ENCODE measurements at places on chromosomes 1 and 21.

- no peak for DNase-seq
These were observed 508.0 kb downstream of the OMA1 start for GRCh38 chr1:58038574-58038973.

- DNase-seq: no peak
These were observed 102.8 kb downstream of the CDC7 start for GRCh38 chr1:91603409-91603808.

DNA sequence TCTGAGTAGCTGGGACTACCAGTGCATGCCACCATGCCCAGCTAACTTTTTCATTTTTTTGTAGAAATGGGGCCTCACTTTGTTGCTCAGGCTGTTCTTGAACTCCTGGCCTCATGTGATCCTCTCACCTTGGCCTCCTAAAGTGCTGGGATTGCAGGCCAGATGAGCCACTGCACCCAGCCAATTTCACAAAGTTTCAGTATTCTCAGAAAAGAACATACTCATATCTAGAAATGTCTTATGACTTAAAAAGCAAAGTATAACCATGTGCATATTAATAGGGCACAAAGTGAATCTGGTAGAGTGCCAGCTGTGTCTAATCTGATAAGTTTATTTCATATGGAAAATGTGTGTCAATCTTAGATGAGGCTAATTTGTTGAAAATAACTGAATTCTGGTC lies 87.5 kb upstream of the CACYBP start:
- DNase-seq: no peak

DNA sequence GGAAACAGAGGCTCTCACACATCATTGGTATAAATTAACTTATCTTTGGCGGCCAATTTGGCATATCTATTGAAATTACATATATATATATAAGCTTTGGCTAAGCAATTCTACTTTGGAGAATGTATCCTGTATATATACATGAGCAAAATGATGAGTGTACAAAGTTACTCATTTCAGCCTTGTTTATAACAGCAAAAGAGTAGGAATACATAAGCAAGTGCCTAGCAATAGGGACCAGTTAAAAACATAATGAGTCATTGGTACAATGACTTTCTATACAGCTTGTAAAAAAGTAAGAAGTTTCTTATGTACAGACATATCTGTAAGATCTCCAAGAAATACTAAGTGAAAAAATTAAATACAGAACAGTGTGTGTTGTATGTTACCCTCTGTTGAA lies 190.8 kb downstream of the LTN1 start:
- no peak for DNase-seq

DNA sequence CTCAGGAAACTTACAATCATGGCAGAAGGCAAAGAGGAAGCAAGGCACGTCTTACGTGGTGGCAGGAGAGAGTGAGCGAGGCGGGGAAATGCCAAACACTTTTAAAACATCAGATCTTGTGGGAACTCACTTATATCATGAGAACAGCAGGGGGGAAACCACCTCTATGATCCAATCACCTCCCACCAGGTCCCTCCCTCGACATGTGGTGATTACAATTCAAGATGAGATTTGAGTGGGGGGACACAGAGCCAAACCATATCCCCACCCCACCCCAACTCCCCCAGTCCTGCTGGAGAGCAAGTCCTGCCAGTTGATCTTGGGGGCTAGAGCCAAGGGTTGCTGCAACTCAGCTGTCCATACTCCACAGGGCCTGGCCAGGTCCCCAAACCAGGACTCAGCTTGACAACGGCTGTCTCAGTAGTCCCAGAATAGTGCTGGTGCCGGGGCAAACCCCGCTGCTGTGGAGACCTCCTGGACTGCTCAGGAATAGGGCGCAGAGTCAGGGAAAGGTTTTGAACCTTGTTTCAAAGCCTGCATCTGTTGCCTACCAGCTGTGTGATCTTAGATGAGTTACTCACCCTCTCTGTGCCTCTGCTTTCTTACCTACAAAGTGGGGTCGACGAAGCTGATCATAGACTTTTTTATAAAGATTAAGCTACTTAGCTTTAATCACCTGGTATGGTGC lies 79.5 kb downstream of the STUM start:
- DNase-seq: no peak

GRCh38 chr1:40769815-40770214 lies 13.8 kb upstream of the KCNQ4 start:
- DNase-seq: no peak

DNA sequence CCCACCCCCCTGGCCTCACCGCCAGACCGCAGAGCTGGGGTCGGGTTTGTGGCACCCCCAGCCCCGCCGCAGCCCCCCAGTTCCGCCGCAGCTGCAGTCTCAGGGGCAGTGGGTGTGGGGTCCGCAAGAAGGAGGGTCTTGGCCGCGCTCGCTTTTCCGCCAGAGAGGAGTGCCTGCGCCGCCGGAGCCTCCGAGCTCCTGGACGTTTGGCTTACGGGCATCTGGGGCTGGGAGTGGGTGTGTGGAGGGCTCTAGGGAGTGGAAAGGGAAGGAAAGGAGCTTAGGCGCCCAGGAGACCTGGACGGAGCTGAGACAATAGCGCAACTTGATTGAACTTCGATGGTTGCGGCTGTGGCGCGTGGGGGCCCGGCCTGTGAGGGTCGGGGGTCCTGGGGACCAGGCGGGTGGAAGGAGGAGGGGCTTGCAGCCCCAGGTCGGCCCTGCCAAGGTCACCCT lies 88.8 kb upstream of the IPO9 start:
- no peak for DNase-seq

- DNase-seq: no peak
These were observed 28.3 kb downstream of the GPR157 start for GRCh38 chr1:9100471-9101043.

- DNase-seq: no peak
These were observed 185.6 kb upstream of the RUNX1 start for GRCh38 chr21:35234725-35235124.

GRCh38 chr21:16378525-16378924 lies 648.7 kb downstream of the USP25 start:
- DNase-seq: no peak

DNA sequence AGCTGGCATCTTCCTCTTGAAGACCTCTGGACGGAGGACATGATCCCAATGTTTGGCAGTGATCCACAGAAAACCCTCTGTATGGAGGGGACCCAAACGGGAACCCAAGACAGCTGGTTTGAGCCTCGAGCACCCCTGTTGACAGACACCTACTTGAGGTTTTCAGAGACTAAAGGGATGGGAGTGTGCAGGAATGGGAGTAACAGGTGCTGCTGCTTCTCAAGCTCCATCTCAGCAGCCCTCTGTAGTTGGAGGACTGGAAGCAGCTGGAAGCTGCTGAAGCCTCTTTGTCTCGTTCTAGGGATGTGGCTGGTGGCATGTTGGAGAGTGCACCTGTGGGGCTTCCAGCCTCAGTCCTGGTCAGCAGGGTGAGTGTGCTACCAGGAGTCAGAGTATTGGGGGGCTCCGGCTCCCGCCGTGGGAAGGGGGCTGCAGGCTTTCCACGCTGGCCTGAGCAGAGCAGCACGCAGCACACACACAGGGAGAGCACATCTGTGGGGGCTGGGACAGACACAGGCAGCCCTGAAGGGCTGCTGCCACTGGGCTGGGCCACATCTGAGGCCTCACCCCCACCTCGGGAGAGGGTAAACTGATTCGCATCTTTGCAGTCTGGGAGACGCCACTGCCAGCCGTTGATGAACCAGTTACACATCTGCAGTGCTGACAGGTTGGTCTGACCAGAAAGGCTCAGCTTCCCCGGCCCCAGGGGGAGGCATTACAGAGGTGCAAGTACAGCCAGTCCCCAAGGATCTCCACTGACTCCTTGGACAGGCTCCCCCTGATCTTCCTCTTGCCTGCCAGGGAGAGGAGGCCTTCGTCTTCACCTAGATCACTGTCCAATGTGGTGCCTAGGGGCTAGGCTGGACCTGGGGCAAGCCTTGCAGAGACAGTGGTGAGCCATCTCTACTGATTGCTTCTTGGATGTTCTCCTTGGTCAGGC lies 56.6 kb downstream of the ADSS2 start:
- no peak for DNase-seq

DNA sequence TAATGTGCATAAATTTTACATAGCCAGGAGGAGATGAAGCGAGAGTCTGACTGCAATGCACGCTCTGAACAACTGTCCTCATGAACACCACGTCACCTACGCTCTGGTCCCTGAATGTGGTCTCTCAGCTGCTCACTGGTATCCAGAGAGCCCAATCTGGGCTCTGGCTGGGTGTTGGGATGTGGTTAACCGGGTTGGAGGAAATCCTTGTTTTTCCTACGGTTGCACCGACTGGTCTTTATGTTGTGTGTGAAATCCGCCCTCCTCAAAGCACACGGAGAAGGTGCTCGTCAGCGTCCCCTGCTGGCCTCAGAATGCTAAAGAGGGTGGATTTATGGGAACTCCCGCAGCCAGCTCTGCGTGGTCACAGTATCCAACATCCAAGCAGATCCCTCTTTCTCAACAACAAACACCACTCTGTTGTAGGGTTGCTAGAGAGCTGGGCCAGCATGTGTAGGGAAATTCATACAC lies 51.8 kb upstream of the FAM89A start:
- no peak for DNase-seq

- no peak for DNase-seq
These were observed 15.7 kb downstream of the ATP1A4 start for GRCh38 chr1:160167056-160167455.

DNA sequence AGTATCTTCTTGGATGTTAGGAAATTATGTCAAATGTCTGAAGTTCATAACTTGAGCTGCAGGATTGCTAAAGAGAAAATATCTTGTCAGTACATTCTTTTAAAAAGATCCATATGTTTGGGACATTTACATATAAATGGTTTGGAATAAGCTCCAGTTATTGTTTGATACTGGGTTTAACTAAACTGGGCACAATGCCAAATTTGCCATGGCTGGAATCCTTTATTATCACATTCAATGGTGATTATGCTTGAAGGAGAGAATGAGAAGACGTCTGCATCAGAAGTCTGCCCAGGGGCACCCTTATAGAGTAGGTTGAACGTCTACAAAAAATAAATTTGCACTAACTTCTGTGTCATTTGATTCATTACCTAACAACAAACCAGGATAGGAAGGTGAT lies 652.5 kb downstream of the AMY1C start:
- no peak for DNase-seq

- no peak for DNase-seq
These were observed 501.4 kb downstream of the TTLL7 start for GRCh38 chr1:83497563-83497962.

- DNase-seq: peak; percentile 73
These were observed 600 bp downstream of the CLK2 start for GRCh38 chr1:155272466-155273342.

GRCh38 chr21:46610018-46610701 lies 5.3 kb upstream of the S100B start:
- no peak for DNase-seq

DNA sequence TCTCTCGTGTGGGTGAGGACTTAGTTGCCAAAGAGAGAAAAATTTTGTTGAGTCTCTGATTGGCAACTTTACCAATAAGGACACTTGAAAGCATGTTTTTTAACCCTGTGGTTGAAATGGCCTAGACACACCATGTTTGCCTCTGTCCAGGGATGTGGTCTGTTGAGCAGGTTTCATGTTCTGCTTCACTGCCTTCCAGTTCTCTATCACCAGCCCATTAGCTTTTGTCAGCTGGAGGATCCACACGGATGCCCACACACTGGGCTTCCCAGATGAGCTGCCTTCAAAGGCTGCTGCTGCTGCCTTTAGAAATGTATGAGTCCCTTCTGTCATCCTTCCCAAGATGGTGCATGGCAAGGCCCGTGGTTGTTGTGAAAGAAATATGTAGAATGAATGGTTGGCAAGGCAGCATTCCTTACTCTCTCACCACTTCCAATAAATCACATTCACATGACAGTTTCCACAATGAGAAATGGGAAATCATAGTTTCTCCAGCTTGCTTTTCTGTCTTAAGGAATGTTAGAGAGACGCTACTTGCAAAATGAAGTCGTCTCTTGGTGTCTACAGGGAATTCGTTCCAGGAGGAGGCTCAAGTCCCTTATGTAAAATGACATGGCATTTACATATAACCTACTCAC lies 108.2 kb upstream of the SLC35F3 start:
- DNase-seq: no peak

DNA sequence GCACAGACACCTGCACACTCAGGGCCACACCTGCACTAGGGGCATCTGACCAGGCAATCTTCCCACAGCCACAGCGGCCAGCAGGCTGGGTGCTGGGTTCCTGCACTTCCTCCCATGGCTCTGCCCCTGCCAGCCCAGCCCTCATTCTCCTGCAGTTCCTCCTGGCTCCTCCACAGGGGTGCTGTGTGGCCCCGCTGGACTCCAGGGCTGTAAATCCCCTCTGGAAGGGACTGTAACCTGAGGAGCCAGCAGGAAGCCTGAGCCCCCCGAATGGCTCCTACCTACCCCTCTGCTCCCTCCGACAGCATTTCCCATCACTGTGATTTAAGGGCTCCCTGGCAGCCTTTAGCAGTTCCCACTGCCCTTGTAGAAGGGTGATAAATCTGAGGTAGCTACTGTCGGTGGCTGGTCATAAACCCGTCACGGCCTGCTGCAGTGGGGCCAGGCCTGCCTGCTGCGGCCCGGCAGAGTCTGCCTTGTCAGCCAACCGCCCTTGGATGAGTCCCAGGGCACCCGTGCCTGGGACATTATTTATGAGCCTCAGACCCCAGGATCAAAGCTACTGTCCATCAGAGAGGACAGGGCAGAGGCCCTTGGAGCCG lies 8.8 kb downstream of the UBL4B start:
- no peak for DNase-seq

- peak; percentile 10 for DNase-seq
These were observed 20.6 kb downstream of the CSF1 start for GRCh38 chr1:109931189-109931731.

GRCh38 chr1:8251635-8252034 lies 66.3 kb upstream of the SLC45A1 start:
- DNase-seq: no peak

GRCh38 chr1:95021805-95022643 lies 50.7 kb downstream of the ALG14 start:
- no peak for DNase-seq

DNA sequence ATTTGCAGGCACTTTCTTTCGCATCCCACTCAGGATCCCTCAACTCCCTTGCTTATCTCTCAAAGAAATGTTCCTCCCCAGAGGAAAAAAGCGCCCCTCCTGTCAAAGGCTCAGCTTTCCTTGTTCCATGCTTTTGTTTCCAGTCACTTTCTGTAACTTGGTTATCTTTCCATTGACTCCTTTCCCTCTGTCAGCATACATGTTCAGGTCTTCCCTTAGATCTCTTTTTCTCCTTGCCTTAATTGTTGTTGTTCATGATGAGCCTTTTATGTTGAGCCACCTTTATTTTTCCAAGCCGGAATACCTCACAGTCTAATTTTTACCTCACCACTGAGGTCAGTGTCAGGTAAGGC lies 46.5 kb upstream of the PODN start:
- DNase-seq: no peak

DNA sequence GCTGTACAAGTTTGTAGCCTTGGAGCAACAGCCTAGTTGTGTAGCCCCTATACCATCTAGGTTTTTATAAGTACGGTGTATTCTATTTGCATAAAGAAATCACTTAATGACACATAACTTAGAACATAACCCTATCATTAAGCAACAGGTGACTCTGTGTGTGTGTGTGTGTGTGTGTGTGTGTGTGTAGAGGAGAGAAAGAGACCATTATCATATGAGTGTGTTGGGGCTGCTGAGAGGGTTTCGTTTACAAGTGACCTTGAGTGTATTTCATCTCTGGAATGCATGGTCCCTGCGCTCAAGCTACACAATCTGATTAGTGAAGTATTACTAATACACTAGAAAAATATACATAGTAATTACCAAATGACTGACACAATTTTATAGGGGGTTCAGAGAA lies 115.1 kb downstream of the RABGAP1L start:
- no peak for DNase-seq

Measured in NCI-H1930 (cell line).